ENCODE measurements at places on chromosomes 6 and 20. TPM values are rescaled to one million over a fixed set of nuclear protein-coding genes. Genes with fewer than 3 reads are reported as not detected.
A peak's percentile ranks its signal among the peaks of the same experiment; 100 is the strongest.

DNA sequence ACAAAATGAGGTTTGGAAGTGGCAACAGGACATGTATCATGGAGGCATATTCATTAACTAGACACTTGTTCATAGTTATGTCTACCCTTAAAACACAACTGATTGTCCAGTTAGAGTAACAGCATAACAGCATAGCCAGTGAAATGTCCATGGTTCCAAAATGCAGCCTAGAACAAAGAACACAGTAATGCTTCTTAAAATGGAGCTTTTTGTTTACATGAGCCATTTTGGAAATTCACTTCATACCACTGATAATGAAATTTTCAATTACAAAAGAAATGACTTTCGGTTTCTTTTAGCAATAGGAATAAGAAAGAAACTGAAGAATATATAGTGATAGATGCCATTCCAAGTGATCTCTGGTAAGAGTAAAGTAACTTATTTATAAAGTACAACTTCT is 111.1 kb upstream of the DST start:
- no peak for DNase-seq

- no peak for DNase-seq
Measured at GRCh38 chr6:155269765-155270164, 6.0 kb downstream of the CLDN20 start.

DNA sequence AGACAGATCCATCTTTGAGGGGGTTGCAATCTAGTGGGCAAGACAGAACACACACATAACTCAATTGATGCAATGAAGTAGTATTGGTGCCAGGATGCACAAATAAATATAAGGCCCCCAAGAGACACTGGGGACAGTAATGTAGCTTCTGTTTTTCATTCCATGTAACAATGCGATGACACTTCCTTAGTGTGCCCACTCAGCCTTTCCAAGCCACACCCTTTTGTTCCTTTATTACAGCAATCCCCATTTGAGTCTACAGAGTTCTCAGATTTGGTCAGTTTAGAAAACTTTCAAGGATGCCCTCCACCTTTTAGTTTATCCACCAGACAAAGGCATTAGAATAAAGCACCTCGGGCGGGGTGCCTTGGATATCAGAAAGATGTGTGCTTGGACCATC is 15.5 kb downstream of the TGM3 start:
- DNase-seq = no peak

DNA sequence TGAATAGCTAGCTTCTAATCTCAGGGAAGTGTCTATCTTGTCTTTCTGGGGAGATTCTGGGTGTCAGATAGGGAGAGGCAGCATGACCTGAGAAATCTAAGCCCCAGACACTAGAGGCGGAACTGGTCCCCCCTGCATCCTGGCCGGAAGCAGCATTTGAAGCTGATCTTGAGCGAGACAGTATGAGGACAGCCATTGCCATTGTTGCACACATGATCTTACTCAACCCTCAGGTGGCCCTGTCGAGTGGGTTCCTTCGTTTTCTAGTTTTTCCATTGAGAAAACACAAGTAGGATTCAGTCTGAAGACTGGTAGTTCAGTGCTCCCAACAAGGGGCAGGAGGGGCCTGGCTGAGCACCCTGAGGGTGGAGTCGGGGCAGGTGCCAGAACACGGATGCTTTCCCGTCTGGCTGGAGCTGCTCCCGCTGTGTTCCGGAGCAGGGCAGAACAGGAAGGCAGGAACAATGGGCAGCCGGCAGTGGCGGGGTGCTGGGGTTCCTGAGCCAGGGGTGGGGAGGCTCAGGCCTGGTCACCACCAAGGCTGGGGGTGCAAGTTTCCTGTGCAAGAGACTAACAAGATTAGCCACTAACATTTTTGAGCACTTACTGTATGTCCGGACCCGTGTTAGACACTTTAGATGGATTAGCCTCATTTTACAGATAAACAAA is 7.9 kb upstream of the SDCBP2 start:
- no peak for DNase-seq

- no peak for DNase-seq
Measured at GRCh38 chr6:68638230-68638900, 3.3 kb downstream of the ADGRB3 start.

DNA sequence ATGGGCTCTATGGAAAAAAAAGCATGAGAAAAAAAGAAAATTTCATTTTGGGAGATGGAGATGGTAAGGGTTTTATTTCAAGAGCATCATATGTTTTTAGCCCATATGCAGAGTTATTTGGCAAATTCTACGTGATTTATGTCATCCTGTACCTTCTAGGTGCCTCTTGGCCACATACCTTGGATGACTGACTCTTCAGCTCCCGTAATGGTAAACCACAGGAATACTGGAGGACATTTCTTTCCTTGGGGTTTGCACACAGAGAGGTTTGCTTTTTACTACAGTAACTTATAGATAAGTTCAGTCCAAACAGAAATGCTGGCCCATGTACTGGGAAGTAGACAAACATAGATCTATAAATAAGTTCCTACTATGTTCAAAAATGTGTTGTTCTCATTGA is 132.2 kb downstream of the SH3BGRL2 start:
- DNase-seq = no peak

GRCh38 chr20:61044499-61044898 is 207.6 kb upstream of the CDH4 start:
- DNase-seq = no peak

DNA sequence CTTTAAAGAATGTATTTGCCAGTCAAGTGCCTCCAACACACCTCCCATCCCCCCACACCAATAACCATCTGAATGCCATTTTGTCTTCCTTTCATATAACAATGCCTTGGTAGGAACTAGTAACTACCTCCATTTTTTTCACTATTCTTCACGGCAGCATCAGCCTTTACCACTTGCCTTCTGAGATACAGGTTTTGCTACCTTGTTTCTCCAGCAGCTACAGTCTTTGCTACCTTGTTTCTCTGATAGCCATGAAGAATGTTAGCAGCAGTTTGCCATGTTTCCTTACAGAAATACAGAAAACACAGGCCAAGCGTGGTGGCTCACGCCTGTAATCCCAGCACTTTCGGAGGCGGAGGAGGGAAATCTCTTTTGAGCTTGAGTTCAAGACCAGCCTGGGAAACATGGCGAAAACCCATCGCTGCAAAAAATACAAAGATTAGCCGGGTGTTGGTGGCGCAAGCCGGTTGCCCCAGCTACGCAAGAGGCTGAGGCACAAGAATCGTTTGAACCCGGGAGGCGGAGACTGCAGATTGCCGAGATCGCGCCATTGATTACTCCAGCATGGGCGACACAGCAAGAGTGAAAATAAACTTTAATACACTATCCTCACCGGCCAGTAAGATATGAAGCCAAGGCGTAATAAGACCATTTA is 100.9 kb downstream of the HFE start:
- peak; percentile 69 for DNase-seq

- DNase-seq = peak; percentile 88
Measured at GRCh38 chr6:11224252-11224965, 8.1 kb downstream of the NEDD9 start.

GRCh38 chr6:87654875-87655454 is 47.1 kb downstream of the AKIRIN2 start:
- DNase-seq = no peak

GRCh38 chr6:1580585-1580984 is 29.1 kb upstream of the FOXC1 start:
- DNase-seq = no peak

OLIG3 gene
- 0.81 TPM for total RNA-seq

HS3ST5 gene
- not detected for total RNA-seq

CLVS2 gene
- total RNA-seq = not detected

PARD6B gene
- total RNA-seq = 4.1 TPM

CNR1 gene
- total RNA-seq = not detected

PRPH2 gene
- total RNA-seq = 0.10 TPM

ENPP3 gene
- total RNA-seq = 0.81 TPM

TTK gene
- total RNA-seq = 16.4 TPM
